Adipocyte (in vitro differentiated cells): ENCODE measurements at places on chromosomes 11 and 22.

DNA sequence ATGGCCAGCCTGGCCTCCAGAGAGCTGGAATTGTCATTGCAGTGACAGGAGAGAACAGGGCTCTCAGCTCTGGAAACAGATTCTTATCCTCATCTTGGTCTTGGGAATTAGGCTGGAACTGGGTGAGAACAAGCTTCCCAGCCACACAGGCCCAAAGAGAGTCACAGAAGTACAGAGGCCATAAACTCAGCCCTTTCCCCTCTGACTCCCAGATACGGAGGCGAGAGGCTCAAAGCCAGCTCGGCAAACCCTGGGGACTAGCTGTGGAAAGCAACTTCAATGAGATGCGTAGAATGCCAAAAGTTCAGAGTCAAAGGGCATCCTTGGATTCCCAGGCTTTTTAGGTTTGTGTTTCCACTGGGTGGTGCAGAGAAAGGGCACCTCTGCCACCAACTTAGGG is 14.3 kb upstream of the ABCC8 start:
- no peak for DNase-seq

GRCh38 chr11:64753380-64754123 is 6.2 kb downstream of the PYGM start:
- no peak for DNase-seq

GRCh38 chr11:126186025-126186698 is 25.3 kb downstream of the RPUSD4 start:
- DNase-seq = no peak

- DNase-seq = no peak
Measured at GRCh38 chr11:122604621-122605020, 50.9 kb upstream of the UBASH3B start.

- DNase-seq = no peak
Measured at GRCh38 chr11:113992459-113993110, 17.7 kb downstream of the HTR3A start.
